ENCODE measurements at places on chromosomes 2 and 18.

- no peak for DNase-seq
Measured at GRCh38 chr2:151852260-151853069, 24.2 kb upstream of the ARL5A start.

GRCh38 chr2:139721411-139721995, 941.3 kb upstream of the NXPH2 start:
- no peak for DNase-seq

GRCh38 chr2:39218391-39218790, 25.4 kb downstream of the CDKL4 start:
- no peak for DNase-seq

DNA sequence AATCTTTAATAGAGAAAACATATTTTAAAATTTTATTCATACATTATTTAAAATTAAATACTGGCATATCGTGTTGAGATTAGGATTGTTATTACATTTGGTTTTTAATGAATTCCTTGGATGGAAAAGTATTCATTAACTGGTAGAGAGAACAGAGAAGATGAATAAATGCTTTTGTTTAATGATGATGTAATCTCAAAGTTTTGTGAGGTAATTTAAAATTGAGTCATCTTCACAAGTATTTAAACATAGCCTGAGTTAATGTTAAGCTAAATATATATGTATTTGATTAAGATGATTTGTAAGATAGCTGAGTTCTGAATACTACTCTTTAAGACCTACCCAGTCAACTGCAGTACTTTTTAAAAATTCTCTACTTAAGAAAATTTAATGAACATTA, 713.4 kb upstream of the VRK2 start:
- no peak for DNase-seq

- no peak for DNase-seq
Measured at GRCh38 chr2:111678161-111678560, 205.8 kb downstream of the ANAPC1 start.

- DNase-seq = no peak
Measured at GRCh38 chr2:45132551-45132950, 123.3 kb upstream of the SIX2 start.

- DNase-seq = no peak
Measured at GRCh38 chr2:15633043-15633970, 41.6 kb downstream of the DDX1 start.

DNA sequence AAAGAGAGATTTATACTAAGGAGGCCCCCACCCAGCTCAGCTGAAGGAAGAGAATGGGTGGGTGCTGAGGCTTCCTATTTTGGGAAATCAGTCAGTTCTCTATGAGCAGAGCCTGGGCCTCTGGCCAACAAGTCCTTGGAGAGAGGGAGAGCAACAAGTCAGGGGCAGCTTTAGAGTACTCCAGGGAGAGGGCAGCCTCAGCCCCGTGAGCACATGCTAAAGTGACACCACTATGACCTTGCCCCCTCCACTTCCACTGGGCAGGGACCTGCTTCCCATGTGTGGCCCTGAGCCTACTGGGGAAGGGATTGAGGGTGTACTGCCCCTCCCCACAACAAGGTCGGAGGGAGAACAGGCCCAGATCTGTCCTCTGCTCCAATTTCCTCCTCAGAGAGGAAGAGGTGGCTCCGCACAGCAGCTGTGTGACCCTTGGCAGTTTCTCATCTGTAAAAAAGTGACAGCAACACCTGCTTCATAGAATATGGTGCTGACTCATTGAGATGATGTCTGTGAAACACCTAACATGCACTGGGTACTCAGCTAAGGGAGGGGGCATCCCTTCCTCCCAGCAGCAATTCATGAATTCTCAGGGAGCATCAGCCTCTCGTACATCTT, 72.9 kb downstream of the CLHC1 start:
- DNase-seq = no peak

- no peak for DNase-seq
Measured at GRCh38 chr18:34704074-34704473, 6.0 kb upstream of the DTNA start.

DNA sequence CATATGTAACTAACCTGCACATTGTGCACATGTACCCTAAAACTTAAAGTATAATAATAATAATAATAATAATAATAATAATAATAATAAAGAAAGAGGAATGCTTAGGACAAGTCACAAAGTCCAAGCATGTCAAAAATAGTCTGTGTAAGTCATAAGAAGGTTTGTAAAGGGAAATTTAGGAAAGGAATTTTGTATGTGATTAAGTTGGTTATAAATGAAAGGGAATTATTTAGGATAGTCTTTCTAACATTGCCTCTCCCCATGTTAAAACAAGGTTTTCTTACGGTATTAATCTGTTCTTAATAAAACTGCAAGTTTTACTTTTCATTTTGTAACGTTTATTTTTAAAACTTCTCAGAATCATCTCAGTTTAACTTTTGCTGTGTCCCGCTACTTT, 62.8 kb downstream of the SESTD1 start:
- DNase-seq = no peak

DNA sequence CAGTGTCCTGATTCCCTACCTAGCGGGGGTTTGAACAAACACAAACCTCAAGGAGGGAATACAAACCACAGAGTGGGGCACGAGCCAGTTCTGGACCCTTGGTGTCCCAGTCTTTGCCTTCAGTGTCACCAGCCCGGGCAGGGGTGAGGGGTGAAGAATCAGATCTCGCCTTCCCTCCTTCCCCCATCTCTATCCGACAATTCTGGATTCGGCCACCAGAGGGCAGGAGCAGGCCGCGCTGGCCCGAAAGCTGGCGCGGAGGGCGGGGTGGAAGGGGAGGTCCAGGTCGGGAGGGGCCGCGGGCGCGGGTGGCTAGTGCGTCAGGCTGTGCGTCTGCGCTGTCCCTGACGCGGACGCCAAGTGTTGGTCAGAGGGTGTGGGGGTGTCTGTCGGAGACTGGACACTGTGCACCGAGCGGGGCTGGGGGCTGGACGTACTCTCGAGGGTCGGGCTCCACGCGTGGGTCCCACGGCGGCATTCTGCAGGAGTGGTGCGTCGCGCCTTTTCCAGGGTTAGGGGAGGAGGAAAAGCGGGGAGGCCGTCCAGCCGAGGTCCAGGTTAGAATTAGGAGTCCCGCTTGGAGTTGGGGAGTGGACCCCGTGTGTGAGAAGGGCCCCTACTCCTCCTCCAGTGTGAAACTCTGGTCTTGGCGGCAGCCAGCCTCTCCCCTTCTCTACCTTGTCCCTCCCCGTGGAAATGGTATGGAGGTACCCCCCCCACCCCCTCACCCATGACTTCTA, 2.9 kb upstream of the CRYBA2 start:
- DNase-seq = peak; percentile 82

DNA sequence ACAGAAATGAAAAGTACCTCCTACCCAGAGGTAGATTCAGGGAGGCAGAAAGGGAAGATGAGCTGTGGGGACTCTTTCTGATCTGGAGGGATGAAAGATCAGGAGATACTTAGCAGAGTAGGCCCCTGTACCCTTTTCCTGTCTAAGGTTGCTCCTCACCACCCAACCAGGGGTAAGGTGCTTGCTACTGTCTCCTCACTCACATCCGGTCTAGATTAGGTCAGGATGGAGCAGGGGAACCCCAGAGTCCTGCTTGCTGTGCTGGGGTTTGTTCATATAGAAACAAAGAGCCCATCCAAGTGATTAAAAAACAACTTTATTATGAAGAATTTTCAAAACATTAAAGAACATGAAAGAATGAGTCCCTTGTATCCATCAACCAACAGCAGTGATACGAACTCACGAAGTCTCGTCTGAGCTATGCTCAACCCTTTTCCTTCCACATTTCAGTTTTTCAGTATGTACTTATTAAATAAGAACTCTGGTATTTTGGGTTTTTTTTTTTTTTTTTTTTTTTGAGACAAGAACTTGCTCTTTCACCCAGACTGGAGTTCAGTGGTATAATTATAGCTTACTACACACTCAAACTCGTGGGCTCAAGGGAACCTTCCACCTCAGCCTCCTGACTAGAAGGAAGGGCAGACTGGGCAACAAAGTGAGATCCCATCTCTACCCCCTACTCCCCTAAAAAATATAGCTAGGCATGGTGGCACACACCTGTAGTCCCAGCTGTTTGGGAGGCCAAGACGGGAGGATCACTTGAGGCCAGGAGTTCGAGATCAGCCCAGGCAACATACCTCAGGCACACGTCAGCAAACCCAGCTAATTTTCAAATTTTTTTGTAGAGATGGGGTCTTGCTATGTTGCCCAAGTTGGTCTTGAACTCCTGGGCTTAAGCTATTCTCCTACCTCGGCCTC, 28.5 kb upstream of the MCFD2 start:
- DNase-seq = peak; percentile 81

DNA sequence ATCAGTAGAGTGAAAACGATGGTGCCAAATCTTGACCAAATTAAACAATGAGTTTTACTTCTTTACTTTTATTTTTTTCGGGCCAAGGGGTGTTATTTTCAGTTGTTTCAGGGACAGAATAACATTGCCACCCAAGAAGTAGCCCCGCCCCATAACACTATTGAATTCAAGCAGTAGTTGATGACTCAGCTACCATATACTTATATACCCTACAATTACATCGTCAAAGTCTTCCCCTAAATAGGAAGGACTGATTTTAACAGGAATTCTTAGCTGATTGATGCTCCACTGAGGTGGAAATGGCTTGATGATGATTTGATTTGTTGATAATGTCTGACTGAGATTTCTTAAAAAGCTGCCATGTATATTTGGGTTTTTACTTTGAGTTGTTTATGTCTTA, 24.7 kb downstream of the LYPD6B start:
- DNase-seq = no peak

GRCh38 chr2:9831670-9832069, 11.6 kb upstream of the TAF1B start:
- no peak for DNase-seq

DNA sequence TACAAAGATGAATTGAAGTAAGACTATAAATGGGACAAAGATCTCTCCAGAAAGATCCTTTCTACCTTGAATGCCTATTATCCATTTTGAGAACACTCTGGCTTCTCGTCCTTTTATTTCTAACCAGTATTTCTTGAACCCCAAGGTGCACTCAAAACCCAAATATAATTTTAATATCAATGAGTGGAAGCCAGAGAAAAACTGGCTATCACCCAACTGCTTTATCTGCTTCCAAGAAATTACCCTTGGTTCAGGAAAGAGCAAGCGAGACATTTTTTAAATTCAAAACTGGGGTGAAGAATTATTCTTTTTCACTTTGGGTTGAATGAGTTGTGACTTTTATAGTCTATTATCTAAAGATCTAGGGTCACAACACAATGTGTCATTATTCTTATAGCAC, 221.3 kb downstream of the PTH2R start:
- DNase-seq = no peak

DNA sequence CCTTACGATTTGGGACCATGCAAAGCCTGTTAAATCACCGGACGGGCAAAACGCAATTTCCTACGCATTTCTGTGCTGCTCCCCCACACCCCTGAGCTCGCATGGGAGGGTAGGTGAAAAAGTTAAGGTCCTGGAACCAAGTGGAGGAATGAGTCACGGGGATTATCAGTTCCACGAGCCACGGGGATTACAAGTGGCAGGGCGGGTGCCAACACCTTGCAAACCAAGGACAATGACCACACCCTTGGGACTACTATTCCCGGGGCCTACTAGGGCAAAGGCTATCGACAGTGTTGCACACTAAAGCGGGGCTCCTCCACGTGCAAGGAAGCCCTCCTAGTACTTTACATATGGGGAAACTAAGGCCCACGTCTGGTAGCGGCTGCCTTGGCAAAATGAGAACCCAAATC, 447 bp downstream of the RETSAT start:
- DNase-seq = peak; percentile 14

- no peak for DNase-seq
Measured at GRCh38 chr2:186991766-186992417, 142.9 kb upstream of the ZSWIM2 start.

- DNase-seq = no peak
Measured at GRCh38 chr2:66507673-66508201, 72.8 kb downstream of the MEIS1 start.

GRCh38 chr18:67845035-67845434, 328.5 kb upstream of the DSEL start:
- no peak for DNase-seq
